ENCODE measurements at places on chromosomes 3 and 15.

DNA sequence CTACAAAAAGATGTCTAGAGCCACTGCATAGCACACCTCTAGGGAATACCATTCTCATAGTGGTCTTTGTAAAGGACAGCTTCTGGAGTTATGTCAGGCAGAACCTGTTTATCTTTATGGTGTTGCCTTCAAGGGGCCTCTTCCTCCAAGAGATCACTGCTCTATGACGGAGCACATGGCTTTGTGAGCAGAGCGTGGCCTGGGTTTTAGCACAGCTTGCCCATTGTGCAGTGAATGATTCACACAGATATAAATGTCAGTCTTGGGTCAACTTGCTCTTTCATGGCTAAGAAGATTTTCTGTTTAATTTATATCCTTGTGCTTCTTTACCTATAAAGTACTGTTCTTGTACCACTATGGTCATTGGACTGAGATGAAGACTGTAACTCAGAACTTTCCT is 41.5 kb upstream of the RBMS3 start:
- no peak for DNase-seq

- DNase-seq, result no peak
Measured at GRCh38 chr15:49024840-49025239, 21.4 kb downstream of the SECISBP2L start.

- DNase-seq, result no peak
Measured at GRCh38 chr3:190617185-190617584, 103.3 kb downstream of the IL1RAP start.

GRCh38 chr3:43221076-43221475 is 65.3 kb upstream of the SNRK start:
- DNase-seq, result no peak

GRCh38 chr3:113304102-113304501 is 92.7 kb downstream of the BOC start:
- DNase-seq, result no peak

DNA sequence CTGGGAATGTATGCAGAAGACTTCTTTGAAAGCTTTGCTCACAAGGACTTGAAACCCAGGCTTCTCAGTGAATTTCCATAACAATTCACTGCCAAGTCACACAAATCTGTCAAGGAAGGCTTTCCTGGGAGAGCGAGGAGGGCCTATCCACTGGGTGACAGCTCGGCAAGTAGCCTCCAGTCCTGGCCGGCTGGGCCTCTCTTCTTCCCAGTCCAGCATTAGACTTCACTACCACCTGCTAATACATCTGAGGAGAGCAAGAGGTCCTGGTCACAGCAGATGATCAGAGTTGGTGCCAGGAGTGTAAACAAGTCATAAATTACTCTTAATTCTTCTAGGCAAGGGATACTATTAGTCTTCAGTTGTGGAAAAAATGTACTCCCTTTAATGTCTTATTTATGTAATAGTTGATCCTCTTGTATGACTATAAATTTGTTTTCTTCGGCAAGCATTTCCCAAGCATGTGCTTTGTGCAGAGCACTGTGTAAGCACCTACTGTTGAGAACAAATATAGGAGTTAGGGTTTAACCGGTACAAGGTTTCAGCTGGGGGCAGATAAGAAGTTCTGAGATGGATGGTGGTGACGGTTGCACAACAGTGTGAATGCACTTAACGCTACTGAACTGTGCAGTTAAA is 162.9 kb downstream of the VGLL4 start:
- DNase-seq, result no peak

DNA sequence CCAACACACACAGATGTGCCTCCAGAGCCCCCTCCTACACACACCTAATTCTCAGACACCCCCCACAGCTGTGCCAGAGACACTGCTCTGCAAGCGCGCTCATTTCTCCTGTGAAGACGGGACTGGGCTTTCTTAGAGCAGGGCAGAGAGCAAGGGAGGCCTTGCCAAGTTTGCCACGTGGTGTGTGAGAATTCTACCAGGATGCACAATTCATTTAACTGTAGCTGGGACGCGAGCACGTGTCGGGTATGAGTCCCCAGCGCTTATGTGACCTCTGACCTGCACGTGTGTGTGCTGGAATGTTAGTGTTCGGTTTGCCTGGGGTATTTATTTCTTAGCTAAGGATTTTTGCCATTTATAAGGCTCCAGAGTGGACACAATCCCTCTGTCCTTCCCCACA is 37.0 kb downstream of the FEM1B start:
- no peak for DNase-seq

DNA sequence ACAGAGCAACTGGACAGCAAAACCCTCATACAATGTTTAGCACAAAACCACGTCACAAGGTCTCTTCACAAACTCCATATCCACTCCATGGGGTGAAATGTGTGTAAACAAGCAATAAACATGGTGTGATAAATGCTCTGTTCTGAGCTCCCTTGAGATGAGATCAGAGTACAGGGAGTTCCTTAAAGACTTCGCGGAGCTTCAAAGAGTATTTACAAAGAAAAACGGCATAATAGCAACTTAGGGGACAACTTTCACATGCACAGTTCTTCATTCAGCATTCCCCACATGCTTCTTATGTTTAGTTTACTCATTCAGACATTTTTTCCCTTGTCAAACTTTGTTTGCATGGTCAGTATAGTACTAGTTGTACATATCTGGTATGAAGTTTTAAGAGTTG is 52.5 kb upstream of the SUCLG2 start:
- DNase-seq, result no peak

Measured in amniotic stem cell (primary cell).